Muscle of arm (tissue), 14 donors: ENCODE measurements at places on chromosomes 7 and 10. TPM values are rescaled to one million over a fixed set of nuclear protein-coding genes. Genes with fewer than 3 reads are reported as not detected.

Gene SYT15
- 7.8 TPM for polyA plus RNA-seq

DNA sequence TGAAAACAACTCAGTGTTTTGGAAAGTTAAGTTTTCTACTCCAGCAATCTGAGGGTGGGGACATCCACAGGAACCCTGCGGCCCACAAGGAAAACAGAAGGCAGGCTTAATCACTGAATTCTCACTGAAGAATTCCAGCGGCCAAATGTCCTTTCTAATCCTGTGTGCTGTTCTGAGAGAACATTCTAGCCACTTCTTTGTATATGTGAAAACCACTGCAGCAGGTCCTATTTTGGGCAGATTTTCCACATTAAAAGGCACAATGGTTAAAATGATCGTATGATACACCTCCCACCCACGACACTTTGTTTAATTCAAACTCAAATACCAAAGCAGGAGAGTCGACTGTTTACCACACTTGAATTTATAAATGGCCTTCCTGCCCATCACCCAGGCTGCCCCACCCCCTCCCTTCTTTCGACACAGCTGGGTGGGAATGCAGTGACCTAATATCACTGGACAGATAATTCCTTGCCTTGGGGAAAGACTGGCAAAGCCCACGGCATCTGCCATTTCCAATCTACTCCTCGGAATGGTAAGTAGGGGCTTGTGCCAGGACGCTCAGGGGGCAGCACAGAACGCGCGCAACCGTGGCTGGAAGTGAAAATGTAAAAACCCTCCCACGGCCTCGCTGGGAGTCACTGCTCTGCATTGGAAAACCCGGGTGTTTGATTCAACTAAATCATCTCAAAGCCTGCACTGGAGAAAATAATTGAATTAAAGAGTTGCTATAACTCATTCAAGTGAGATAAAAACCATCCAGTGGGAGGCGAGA is 67.0 kb downstream of the CTBP2 start:
- no peak for DNase-seq

GRCh38 chr10:32073659-32074058 is 17.4 kb upstream of the KIF5B start:
- DNase-seq = no peak

Gene PON3
- polyA plus RNA-seq = 4.3 TPM

DNA sequence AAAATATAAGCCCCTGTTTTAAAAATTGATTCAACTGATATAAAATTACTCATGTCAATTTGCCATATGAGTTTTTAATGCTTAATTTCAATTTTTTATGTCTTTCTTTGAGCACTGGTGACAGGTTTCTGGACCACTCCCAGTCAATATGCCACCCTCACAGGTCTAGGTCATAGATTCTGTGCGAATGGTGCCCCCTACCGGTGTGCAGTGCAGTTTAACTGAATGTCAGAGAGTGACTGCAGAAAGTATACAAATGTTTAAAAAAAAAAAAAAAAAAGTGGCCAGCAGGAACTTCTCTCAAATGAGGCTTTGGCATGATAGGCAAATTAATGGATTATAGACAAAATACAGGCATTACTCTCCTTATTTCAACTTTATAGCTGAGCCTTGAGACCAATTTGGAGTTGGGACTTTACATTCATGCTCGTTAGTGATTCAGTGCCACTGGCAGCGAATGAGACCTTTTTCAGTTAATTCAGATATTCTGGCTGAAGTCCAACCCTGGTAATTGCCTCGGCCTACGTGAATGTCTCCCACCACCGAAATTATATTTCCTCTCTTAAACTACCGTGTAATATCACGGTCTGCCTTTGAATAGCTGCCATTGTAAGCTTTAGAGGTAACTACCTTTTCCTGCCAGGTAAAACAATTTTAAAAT is 427.6 kb downstream of the PHTF2 start:
- peak; percentile 7 for DNase-seq

Gene ZNF425
- 4.1 TPM for polyA plus RNA-seq

DNA sequence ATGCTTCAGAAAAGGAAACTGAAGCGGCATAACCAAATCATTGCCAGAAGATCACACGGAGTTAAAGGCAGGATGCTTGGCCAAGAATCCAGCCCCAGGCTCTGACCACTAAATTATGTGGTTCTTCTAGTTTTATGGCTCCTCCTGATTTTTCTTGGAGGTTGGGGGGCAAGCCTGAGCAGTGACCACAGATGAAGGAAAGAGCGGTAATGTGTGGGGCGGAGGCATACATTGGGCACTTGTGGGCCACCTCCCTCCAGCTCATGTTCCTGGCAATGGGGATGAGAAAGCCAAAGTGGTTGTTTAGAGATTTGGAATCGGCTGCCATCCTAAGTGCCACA is 3.2 kb downstream of the TRPV6 start:
- no peak for DNase-seq

DNA sequence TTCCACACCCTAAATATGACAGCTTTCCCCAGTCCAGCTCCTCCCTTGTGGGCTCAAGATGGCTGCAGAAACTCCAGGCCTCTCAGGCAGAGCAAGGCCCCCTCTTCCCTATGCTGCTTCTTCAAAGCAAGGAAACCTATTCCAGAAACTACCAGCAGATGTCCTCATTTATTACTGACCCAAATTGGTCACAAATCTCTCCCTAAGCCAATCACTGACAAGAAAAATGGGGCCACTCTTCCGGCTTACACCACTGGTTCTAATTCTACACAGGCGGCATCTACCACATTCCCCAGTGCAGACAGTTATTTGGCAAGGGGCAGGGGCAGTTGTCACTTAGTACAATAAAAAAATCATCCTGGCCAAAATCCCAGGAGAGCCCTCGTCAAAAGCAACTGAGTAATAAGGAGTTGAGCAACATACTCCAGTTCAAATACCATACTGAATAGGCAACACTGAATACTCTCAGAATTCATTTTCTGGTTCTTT is 150.4 kb downstream of the SFMBT2 start:
- DNase-seq = peak; percentile 71

Gene MEPCE
- 36.9 TPM for polyA plus RNA-seq

Gene RBP4
- polyA plus RNA-seq = not detected

- no peak for DNase-seq
Observed at GRCh38 chr7:74362266-74362665, 73.1 kb downstream of the CLIP2 start.

- no peak for DNase-seq
Observed at GRCh38 chr7:37944737-37945054, 24.3 kb downstream of the EPDR1 start.

Gene IGFBP1
- 0.22 TPM for polyA plus RNA-seq

DNA sequence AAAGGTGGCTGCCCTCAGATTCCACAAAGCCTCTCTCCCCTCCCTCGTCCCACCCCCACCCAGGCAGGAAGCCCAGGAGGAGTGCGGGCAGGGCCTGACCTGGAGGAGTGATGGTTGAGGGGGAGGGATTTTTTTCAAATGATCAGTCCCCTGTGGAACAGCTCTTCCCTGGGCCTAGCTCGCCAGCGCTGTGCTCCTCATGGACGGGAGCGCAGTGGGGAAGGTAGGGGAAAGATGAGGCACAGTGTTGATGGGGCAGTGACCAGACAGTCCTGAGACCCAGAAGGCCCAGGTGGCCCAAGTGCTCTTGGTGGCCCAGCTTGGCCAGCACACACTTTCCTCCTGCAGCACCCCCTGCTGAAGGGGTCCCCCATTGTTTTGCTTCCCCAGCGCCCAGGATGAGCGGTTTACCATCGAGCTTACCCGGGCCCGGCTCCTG is 8.5 kb downstream of the SAP25 start:
- no peak for DNase-seq

Gene TUBB8
- polyA plus RNA-seq = 0.11 TPM

GRCh38 chr7:37097276-37097675 is 351.4 kb downstream of the ELMO1 start:
- DNase-seq = no peak

DNA sequence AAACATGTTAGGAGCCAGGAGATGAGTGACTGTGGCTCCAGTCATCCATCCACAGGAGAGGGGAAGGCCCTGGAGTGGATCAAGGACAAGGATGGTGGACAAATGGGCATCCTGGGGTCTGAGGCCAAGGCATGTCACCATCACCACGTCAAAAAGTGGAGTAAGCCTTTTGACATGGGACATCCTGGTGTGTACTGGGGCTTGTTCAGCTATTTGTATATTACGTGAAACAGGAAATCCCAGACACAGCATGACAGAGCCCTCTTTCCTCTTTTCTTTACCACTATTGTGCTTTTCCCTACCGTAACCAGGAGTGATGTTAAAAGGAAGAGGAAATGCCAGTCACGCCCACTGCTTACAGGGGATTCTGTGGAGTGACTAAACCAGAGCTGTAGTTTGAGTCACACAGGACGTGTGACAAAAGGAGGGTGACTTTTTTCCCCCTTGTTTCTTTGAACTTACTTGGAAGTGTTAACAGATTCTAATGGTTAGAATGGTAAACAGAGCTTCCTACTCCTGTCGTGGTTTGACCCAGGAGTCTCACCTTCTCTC is 15.4 kb downstream of the ACSL5 start:
- DNase-seq = no peak

DNA sequence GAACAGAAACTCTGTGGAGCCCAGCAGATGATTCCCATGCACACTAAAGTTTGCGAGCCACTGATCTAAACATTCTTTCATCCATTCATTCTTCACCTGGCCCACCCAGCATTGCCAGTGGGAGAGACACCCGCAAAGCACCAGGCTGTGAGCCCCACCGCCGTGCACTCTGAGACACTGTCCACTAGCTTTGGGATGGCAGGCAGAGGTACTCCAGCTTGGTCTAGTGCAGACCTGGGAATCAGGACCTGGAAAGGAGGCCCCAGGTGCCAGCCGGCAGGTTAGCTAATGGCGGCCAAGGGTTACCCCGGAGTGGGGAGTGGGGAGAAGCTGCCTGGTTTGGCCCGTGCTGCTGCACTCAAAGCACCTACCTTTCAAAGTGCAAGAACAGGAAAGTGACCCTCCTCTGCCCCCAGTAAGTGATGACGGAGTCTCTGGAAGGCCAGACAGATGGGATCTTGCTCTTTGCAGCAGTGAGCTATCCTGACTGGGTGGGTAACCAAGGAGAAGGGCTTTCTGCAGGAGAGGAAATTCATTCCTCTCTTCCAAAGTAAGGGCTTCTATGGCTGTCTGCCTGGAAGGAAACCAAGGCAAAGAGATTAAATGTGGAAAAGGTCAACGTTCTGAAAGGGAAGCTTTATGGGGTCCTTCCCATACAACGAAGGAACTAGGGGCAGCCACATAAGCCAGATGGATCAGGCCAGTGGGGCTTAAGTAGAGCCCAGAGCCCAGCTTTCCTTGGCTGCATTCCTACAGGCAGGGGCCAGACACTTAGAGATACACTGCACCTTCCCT is 74.2 kb upstream of the LRRC4 start:
- DNase-seq = no peak

GRCh38 chr7:49099587-49100326 is 175.4 kb downstream of the CDC14C start:
- DNase-seq = peak; percentile 6

- DNase-seq = no peak
Observed at GRCh38 chr10:47240173-47240572, 59.8 kb upstream of the GDF10 start.

Gene TCERG1L
- 0.19 TPM for polyA plus RNA-seq

- DNase-seq = no peak
Observed at GRCh38 chr10:34045571-34046190, 711.2 kb upstream of the NRP1 start.

Gene TSPAN15
- polyA plus RNA-seq = 71.4 TPM

GRCh38 chr7:99996755-99997544 is 18.4 kb upstream of the ZKSCAN1 start:
- DNase-seq = no peak

Gene GPR15LG
- polyA plus RNA-seq = not detected

GRCh38 chr7:2044883-2045471 is 187.8 kb downstream of the MAD1L1 start:
- no peak for DNase-seq

DNA sequence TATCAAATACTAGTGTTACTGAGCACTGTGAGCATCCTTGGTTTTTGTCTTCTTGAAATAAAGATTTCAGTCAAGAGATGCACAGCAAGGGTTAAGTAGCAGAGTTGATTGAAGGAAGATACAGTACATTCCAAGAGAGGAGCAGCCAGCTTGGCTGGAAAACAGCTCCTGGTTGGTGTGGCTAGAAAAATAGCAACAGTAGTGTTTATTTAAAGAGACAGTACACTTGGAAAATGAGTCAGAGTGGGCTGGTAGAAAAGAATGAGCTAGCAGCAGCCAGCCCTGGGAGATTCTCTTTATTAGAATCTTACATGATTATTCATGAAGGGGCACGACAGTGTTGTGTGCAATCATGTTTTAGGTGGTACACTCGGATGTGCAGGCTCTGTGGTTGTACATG is 1016.4 kb upstream of the SORCS1 start:
- DNase-seq = no peak

Gene CFAP43
- polyA plus RNA-seq = 0.19 TPM

GRCh38 chr7:148633761-148634160 is 43.2 kb downstream of the C7orf33 start:
- no peak for DNase-seq

Gene AOAH
- 3.0 TPM for polyA plus RNA-seq

DNA sequence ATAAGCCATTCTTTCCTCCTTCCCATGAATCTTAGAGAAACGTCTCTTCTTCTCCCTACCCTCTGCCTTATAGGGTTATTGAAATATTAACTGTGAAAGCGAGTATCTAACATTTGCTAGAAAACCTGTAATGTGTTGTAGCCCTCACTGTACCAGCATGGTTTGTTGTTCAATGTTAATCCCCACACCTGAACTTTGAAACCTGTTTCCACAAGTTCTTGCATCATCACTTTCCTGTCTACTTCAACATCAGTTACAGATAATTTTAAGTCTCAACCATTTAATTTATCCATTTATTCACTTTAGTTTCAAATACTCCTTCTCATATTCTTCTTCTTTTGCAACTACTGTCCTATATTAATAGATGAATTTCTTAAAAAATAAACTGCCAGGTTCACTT is 148.2 kb downstream of the ETV1 start:
- DNase-seq = no peak
